ENCODE measurements at places on chromosomes 1 and 21.

GRCh38 chr1:173529106-173529505 lies 52.0 kb downstream of the PRDX6 start:
- no peak for DNase-seq

GRCh38 chr1:97457446-97458089 lies 463.3 kb downstream of the DPYD start:
- no peak for DNase-seq

DNA sequence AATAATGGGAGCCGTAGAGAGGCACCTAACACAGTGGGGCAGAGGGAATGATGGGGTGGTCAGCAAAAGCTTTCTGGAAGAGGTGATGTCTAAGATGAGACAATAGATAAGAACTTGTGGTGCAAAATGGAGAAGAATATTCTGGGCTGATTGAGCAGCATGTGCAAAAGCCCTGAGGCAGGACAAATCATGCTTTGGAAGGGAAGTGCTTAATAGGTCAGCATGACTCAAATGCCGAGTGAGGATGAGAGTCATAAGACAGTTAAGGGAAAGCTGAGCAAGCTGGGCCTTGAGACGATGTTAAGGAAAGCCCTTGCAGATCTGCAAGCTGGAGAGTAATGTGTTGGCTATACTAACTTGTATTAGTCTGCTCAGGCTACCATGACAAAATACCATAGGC lies 37.3 kb upstream of the ASB17 start:
- DNase-seq: no peak

- no peak for DNase-seq
Measured at GRCh38 chr21:18164933-18165332, 79.7 kb upstream of the CHODL start.

DNA sequence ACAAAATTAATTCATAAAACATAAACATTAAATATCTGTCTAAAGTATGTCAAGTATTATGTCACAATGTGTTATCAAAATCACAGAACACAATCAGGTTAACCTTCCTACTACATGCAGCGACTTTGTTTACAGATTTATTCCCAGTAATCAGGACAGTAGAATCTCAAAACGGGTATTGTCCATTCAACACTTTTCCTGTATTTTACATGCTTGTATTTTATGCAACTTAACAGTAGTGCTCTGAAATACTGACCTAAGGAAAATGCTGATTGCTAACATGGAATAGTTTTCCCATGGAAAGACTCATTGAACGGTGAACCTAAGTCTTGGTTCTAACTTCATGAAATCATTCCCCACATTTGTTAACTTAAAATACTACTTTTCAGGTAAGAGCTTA lies 2.3 kb downstream of the SERBP1 start:
- DNase-seq: no peak

GRCh38 chr1:98963064-98963758 lies 41.5 kb downstream of the PLPPR5 start:
- DNase-seq: no peak

DNA sequence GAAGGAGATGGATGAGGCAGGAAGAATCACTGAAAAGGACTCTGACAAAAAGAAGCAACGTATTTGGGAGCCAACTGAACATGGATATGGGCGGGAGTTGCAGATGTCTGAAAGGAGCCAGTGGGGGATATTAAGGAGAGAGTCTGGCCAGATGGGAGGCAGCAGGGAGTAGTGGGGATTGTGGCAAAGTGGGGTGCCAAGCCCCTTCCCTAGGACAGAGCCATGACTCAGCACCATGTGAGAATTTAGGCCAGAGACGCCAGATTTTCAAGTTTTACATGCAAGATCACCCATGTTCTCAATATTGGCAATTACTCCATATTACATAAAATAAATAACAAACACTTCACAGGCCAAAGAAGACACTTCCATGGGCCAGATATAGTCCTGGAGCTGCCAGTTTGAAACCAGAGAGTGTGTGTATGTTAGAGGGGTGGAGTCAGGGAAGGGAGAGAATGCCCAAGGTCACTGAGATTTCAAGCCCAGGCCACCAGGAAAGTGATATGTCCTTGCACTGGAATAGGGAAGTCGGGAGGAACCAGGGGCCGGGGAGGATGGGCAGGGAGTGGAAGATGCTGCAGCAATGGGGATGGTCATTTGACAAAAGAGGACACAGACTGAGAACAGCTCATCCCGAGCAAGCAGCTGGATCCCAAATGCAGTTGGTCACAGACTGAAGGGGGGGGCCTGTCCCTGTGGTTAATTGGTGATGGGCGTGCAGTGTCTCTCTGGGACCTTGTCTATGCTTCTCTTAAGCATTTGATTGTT lies 23.5 kb downstream of the TMEM51 start:
- no peak for DNase-seq

DNA sequence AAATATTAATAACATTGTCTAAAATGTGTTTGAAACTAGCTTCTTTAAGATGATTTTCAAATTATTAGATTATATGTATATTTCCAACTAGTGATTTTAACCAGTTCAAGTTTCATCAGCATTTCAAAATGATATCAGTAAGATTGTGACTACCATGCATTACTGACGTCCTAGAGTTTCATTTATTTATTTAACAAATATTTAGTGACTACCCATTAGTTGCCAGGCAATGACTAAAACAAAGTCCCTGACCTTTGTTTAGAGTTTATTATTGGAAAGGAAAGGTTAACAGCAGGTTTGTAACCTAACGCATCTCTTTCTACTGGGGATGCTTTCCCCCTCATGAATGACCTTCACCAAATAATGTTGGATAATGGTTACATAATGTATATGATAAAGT lies 7.6 kb upstream of the C4BPB start:
- DNase-seq: no peak

DNA sequence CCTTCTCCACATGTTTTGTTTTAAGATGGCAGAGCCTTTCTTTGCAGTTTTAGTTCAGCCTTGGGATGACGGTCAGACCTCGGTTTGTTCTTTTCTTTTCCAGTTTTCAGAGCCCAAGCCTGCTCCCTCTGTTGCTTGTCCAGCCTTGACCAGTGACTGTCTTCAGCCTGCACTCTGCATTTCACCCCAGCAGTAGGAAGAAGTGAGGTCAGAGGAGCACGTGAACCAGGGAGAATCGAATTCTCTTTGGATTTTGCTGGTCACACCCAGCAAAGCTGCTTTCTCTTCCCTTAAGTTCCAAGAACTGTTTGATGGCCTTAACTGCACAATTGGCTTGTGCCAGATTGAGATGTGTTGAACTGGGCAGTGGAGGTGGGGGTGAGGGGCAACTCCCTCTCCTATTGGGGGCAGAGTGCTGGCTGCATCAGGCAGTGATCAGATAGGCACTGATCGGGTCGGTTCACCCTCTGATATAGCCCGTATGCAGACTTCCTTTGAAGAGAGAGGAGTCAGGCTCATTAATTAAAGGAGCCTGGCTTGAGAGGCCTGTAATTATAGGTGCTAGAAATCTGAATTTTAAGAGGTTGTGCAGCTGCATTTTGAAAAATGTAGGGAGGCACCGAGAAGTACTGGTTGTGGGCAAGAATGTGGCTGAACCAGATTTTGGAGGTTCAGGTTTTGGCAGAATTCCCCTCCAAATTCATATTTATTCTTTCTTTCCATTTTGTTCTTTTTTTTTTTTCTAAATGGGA lies 42.4 kb downstream of the PEX14 start:
- no peak for DNase-seq

- DNase-seq: no peak
Measured at GRCh38 chr1:54985556-54985955, 5.1 kb downstream of the TMEM61 start.

DNA sequence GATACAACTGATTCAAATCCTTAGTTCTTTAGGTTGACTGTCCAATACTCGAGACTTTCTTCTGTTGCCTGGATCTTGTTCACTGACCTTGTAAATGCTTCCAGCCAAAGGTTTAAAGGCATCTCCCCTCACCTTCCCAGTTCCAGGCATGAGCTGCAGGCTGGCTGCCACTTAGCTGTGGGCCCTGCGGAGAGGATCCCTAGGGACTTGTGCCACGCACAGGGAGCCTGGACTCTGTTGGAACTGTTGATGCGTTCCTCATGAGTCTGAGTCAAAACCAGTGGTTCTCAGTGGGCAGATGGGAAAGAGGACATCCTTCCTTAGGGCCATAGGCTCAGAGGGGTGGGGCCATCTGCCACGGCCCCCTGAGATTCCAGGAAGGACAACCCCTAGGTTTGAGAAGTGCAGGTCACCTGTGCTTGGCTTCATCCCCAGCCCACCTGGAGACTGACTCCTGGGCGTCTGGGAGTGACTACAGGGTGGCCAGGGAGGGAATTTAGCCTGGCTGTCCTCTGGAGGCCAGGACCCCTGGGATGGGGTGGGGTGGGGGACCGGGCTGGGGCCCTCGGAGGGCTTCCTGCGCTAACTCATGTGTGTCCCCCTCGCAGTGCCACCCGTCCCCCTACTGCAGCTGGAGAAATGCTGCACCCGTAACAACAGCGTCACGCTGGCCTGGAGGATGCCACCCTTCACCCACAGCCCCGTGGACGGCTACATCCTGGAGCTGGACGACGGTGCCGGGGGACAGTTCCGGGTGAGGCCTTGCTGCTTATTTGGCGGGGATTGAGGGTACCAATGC lies 37.6 kb upstream of the GNPAT start:
- DNase-seq: no peak

- no peak for DNase-seq
Measured at GRCh38 chr1:50349242-50349565, 74.0 kb downstream of the DMRTA2 start.

DNA sequence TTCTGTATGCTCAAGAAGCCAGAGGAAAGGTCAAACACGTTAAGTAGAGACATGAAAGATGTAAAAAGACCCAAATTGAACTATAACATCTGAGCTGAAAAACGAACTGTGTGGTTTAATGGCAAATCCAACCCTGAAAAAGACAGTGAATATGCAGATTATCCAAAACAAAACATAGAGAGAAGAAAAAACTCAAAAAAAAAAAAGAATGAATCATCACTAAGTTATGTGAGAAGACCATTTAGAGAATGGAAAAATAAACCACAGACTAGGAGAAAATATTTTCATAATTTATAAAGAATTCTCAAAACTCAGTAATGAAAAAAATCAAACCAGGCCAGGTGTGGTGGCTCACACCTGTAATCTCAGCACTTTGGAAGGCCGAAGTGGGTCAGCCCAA lies 253.3 kb downstream of the PLPP3 start:
- no peak for DNase-seq

- DNase-seq: no peak
Measured at GRCh38 chr1:11568687-11569086, 85.5 kb downstream of the FBXO2 start.

- no peak for DNase-seq
Measured at GRCh38 chr1:238985312-238985711, 401.1 kb upstream of the CHRM3 start.

DNA sequence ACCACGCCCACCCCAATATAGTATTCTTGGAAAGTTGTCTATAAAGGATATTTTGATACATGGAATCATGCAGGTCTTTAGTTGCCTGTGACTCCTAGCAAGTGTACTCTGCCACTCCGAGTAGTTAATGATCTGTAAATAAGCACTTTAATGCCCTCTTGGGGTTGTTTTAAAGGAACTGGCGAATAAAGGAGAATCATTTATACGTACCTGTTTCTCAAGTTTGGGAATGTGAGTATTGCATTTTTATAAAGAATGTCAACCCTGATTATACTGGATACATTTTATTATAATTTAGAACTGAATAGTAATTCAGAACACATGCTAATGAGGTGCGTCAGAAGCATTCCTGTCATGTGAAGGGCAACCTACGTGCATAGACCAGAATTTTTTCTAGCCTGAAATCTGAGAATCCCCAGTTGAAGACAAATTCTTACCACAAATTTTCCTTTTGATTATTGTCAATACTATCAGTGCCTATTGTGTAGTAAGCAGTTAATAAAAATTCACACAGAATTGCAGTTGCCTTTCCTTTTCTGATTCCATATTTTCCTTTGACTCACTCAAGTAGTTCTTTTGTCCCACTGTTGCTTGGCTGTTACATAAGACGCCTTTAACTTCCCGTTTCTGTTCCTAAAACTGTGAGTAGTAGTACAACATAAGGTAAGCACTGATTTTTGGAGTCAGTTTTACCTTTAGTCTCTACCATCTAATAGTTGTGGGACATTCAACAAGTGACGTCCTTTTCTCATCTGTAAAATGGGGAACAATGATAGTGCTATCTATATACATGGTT lies 5.1 kb downstream of the AHCYL1 start:
- no peak for DNase-seq

- no peak for DNase-seq
Measured at GRCh38 chr1:184037849-184038591, 492 bp upstream of the COLGALT2 start.

DNA sequence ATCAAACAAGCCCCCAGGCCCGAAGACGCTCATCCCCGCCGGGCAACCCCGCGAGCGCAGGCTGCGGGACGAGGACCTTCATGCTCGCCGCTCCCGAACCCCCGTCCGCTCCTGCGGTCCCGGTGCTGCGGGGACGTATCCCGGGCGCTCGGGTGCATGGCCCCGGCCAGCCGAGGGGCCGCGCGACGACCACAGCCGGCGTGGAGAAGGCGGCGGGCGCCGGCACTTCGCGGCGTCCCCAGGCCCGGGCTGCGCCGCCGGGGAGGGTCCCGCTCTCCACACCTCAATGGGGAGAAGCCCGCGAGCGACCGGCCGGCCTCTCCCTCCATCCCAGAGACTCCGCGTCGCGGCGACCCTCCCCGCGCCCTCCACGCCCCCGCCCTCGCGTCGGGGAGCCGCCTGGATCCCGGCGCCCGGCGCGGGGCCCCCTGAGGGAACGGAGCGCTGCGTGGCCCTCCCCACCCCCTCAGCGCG lies 401 bp downstream of the ERRFI1 start:
- no peak for DNase-seq

- DNase-seq: no peak
Measured at GRCh38 chr1:153922076-153922971, 448 bp downstream of the GATAD2B start.

GRCh38 chr1:90876101-90876500 lies 145.7 kb downstream of the ZNF644 start:
- no peak for DNase-seq

DNA sequence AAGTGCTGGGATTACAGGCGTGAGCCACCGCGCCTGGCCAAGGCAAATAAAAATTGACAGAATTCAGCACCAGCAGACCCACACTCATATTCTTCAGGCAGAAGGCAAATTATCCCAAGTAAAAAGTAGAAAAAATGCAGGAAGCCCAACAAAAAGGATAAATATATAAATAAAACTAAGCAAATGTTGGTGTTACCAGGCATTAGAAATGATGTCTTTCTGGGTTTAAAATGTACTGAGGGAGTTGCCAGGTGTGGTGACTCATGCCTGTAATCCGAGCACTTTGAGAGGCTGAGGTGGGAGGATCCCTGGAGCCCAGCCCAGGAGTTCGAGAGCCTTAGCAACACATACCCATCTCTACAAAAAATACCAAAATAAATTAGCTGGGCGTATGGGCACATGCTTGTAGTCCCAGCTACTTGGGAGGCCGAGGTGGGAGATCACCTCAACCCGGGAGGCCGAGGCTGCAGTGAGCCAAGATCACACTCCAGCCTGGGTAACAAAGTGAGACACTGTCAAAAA lies 6.3 kb downstream of the INTS11 start:
- no peak for DNase-seq

Measured in T-helper 2 cell treated with Interferon-gamma antibody and Interleukin-4, amounts not matched to agents 5 μg/mL and 100 μg/mL, for 36 hours (primary cell).